ENCODE measurements at places on chromosomes 7 and 10.

DNA sequence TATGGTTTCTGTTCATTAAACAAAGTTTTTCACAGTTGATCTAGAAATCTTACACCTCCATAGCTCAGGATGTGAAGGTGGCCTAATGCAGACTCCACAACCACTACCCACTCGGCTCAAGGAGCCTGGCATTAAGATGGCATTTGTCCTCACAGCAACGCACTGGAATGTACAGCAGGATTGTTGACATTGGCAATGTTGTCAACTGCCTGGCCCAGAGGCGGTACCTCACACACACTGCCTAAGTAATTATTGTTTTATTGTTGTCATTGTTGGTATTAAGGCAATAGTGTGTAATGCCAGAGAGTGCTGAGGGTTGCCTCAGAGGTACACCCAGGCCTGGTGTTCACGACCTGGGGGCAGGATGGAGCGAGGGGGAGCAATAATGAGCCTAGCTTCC lies 38.3 kb downstream of the LRRC18 start:
- DNase-seq = no peak

DNA sequence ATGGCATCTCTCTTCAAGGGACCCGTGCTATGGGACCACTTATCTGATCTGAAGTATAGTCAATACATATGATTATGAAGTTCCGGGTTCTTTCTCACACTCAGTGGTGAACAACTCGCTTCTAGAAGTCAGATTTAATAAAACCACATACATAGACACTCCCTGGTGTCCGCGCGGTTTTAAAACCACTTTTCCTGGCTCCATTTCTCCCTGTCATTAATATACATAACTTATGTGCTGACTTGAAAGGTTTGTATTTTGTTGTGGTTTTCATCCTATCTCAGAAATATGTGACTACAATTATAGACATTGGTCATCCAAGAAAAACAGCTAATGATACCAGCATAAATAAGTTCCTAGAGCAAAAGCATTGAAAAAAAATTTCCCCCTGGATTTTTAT lies 34.0 kb downstream of the SVIL start:
- no peak for DNase-seq

DNA sequence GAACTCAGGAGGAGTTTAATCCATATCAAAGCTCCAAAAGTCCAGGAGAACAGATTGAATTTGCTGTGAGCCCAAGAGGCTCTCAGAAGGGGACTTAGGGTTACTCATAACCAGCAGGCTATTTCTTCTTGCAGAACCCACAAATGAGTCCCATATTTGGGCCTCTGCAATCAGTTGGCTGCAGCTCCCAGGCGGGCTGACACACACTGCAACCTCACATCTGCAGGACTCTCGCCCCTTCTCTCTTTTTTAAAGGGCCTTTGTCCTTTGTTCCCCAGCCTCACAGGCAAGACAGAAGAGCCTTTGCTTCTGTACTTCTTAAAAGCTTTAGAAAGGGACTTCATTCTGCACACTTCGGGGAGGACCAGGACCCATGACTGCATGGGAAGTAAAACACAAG lies 26.7 kb downstream of the CREB3L2 start:
- DNase-seq = no peak

GRCh38 chr10:102511583-102512274 lies 8.0 kb downstream of the SUFU start:
- DNase-seq = no peak

GRCh38 chr7:47619806-47620205 lies 37.9 kb upstream of the TNS3 start:
- no peak for DNase-seq

- DNase-seq = no peak
These were observed 17.8 kb downstream of the LYZL1 start for GRCh38 chr10:29306688-29307087.

- DNase-seq = no peak
These were observed 607 bp upstream of the GRB10 start for GRCh38 chr7:50783303-50783702.
